T-helper 9 cell (primary cell): ENCODE measurements at places on chromosomes 11 and 22.

DNA sequence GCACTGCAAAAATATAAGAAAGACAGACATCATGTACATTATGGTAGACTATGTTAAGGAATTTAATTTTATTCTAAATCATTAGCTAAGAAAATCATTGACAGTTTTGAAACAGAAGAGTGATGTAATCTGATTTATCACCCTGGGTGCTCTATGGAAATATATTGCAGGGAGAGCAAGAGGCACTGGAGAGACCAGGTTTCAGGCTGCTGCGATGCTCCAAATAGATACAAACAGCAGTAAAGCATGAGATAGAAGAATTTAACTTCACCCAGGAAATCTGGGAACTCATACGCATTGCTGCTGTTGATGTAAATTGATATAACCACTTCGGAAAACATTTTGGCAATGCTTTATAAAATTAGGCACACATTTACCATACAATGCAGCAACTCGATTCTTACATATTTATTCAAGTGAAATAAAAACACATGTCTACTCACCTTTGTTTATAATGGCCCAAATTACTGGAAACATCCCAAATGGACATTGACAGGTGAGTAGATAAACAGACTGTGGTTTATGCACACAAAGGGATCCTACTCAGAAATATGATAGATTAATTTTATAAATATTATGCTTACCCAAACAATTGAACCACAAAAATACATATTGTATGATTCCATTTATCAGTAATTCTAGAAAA lies 535.1 kb upstream of the CHORDC1 start:
- no peak for DNase-seq

DNA sequence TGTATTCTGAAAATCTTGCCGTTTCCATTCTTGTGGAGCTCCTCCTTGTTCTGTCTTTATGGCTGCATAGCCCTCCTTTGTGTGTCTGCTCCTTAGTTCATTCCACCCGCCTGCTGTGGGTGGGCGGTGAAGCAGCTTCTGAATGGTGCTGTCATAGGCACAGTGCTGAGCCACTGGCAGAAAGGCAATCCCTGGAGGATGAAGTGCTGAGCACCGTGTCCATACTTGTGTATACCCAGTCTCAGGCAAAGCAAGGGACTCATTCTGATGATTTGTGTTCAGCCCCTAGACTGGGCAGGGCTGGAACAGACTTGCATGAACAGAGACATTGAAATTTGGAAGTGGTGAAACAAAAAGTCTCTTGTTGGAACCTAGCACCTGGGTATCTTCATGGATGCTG lies 134.9 kb downstream of the MYO18B start:
- no peak for DNase-seq

- no peak for DNase-seq
These were observed 9.5 kb downstream of the CHORDC1 start for GRCh38 chr11:90213322-90213721.

DNA sequence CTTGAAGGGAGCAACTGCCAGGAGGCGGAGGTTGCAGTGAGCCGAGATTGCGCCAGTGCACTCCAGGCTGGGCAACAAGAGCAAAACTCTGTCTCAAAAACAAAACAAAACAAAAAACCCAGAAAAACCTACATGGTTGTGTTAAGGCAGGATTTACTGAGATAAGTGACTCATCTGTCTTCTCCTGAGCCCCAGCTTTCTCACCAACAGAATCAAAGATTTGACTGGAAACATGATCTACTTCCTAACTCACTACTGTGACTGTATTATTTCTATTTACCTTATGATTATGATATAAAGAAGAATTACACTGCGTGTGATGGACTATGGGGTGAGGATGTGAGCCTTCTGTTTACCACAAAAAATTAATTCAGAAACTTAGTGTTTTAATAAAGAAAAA lies 21.8 kb downstream of the FAM118B start:
- DNase-seq = no peak

DNA sequence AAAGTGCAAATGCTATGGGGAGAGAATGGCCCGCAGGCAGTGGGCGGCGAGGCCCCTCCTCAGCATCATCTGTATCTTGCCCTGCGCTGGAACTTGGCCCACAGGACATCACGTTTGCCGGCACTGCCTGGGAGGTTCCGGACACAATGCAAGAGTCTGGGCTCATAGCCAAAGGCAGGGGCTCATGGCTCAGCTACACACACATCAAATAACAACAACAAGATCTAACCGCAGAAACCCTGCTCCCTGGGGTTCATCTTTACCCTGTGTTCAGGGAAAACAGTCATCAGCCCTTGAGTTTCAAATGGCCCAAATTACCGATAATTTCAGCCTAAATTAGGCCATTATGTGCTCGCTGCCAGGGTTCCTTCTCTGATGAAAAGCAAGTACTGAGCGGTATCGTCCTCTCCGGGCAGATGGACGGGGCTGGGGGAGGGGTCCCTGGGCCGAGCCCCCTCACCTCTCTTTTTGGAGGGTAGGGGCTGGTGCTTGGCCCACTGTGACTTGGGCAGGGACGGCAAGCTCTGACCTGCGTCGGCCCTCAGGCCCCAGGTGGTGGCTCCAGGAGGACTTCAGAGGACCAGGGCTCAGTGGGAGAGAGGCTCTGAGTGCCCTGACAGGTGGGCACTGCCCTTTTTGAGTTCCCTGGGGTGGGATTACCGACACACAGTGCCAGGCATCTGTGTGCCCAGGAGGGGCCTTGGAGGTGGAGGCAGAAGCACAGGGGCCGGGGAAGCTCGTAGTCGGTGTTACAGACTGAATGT lies 25.0 kb upstream of the GAL start:
- no peak for DNase-seq

DNA sequence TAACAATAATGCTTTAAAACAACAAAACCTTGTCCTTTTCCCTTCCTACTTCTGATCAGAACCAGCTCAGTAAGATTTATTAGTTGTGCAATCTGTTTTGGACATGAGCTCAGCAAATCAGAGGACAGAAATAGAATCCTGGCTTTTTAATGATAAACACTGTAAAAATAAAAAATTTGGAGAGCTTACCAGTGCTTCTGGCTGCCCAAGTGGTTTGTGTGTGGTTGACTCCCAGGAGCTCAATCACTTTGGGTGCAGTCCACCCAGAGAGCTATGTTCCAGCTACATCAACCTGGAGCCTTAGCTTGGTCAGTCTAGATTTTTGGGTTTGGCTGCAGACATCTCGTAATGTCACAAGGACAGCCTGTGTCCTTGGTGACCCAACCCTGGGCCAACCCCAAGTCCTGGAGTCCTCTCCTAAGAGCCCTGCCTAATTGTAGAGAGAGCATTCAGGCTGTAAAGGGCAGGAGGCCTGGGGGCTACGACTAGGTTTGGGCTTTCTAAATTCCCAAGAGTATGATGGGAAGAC lies 28.5 kb downstream of the CD44 start:
- DNase-seq = no peak

- DNase-seq = no peak
These were observed 21.1 kb upstream of the TTLL12 start for GRCh38 chr22:43207849-43208702.

DNA sequence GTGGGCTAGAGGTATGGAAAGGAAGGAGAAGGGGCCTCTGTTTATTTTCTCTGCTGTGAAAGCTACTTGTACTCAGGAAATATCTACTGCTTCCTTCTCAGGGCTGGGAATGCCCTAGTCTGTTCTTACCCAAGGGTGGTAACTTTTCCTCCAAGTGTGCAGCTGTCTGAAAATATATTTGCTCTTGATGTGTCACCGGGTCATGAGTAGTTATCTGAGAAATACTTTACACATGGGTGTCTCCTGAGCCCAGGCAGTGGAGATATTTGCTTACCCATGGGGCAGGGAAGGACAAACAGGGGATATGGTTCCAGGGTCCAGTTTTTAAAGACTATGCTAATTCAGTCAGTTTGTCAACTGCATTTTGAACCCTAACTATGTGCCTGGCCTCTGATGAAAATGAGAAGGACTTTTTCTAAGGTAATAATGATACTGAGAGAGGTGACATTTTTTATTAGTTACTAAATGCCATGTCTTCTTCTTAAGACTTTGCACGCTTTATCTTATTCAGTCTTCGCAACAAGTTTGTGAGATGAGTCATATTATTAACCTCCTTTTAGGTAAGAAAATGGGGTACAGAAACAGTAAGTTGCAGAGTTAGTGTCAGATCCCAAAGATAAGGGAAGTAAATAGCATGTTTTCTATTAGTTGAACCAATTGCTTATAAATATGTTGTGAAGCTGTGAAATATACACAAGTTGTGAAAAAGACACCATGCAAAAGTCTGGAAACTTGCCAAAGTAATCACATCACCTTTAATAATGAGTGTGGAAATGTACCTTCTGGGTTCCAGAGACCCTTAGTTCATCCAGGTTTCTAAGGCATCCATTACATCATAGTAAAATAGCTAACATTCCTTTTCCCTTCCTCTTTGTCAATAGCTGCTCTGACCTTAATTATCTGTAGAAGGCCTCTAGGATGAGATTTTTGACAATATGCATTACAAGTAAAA lies 22.9 kb downstream of the SYTL2 start:
- DNase-seq = no peak

DNA sequence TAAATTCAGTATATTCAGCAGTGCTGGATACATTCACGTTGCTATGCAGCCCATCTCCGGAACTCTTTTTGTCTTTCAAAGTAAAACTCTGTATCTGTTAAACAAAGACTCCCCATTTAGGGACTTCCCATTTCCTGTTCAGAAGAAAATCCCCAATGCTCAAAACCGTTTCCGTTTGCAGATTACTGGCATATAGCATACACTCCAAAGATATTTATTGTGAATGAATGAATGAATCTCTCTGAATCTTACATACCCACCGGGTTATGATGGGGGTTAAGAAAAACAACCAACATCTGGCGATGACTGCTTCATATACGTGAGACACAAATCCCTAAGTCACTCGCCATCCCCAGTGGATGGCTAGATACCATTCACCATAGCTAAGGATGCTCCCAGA lies 1.6 kb downstream of the THY1 start:
- no peak for DNase-seq

- DNase-seq = no peak
These were observed 19.9 kb downstream of the ACO2 start for GRCh38 chr22:41488596-41489385.

DNA sequence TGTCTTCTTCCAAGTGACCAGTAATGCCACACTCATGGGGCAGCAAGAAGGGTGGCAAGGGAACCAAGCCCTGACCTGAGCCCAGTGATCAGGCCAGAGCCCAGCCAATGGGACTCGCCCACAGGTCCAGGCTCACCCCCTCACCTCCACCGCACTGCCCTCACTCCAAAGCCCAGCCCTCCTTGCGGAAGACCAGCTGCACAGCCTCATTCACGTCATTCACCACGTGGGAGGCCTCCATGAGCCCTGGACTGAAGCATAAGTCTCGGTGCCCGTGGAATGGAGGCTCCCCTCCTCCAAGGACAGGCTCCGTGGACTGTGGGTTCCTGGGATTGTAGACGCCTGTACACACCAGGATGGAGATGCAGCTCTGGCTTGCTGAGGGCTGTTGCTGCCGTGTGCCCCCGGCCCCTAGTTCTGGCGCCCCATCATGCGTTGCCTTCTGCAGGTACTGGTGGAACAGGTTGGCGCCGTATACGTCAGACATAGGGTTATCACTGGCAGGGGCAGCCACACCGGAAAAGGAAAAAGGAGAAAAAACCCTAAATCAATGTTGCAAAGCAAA lies 16.8 kb upstream of the TMEM121B start:
- no peak for DNase-seq

DNA sequence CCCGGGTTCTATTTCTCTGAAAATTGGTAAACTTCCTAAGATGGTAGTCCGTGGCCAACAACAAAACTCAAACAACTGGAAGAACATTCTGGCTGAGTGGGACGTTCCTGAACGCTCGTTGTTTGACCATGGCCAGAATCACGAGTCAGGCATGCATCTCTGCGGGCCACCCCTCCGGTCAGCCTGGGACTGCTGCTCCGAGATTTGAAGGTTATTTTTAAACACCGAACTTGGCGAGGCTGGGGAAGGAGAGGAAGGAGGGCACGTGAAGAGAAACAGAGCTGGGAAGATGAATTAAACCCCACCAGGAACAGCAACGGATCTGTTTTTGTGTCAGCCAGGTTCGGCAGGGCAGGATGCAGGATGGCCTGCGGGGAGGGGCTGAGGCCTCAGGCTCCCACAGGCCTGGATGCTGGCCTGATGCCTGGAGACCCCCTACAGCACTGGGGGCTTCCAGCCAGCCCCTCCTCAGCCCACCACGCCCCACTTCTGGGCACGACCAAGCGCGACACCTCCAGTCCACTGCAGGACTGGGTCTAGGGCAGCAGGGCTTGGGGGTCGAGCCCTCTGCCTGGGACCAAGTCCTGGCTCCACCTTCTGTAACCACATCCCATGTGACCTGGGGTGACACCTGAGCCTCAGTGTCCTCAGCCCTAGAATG lies 5.1 kb downstream of the SHISAL1 start:
- no peak for DNase-seq

DNA sequence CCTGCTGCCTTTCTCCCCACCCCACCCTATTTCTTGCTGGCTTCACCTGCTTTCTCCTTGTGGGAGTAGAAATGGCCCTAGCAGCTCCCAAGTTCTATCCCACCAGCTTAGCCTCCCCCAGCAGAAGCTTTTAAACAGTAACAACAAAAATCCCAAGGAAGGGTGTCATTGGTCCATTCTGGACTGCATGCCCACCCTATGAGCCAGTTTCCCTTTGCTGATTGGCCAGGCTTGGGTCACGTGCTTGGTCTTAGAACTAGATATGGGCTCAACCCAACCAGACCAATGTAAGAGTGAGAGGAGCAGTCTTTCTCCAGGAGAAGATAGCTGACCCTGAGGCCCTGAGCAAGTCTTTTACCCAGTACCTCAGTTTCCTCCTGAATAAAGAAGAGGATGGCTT lies 2.3 kb downstream of the MTFP1 start:
- DNase-seq = no peak

GRCh38 chr22:38761202-38762162 lies 5.7 kb upstream of the SUN2 start:
- DNase-seq = no peak

- no peak for DNase-seq
These were observed 1.4 kb upstream of the MUC2 start for GRCh38 chr11:1073261-1073724.

- no peak for DNase-seq
These were observed 1.3 kb upstream of the LIMK2 start for GRCh38 chr22:31210556-31211421.

- no peak for DNase-seq
These were observed 68.9 kb upstream of the CAPRIN1 start for GRCh38 chr11:33982661-33983060.

DNA sequence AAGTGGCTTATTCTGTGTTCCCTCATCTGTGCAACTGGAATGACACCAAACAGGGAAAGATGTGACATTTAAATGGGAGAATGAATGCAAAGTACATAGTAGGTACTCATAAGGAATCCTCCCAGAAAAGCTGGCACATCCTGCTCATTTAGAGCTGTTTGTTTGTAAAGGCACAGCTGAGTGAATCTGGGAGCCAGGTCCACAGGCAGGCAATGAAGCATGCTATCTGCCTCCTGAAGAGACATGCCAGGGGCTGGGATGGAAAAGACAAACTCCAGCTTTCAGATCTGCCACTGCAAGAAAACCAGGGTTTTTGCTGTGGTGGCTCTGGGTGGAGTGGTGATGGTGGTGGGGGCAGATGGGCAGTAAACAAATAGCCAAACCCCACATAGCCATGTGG lies 150.1 kb downstream of the TENM4 start:
- DNase-seq = no peak
